Panc1 (cell line): ENCODE measurements at places on chromosomes 13 and 19.

DNA sequence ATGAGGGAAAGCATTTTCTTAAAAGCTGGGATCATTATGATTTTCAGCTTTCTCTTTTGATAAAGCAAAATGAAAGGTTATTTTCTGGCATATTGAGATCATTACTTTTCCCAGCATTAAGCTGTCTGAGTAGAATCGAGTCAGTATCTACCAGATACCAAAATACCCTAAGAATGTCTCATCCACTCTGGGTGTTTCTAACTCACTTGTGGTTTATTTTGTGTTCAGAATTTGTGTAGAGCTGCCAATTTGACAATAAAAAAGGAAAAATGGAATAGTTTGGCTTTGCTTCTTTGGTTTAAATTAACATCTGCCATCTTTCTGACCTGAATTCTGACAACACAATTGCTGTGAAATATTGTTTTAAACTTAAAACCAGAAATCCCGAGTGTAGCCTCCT, 438.7 kb upstream of the ARGLU1 start:
- H3K27ac ChIP-seq, result no peak overlapping the region

DNA sequence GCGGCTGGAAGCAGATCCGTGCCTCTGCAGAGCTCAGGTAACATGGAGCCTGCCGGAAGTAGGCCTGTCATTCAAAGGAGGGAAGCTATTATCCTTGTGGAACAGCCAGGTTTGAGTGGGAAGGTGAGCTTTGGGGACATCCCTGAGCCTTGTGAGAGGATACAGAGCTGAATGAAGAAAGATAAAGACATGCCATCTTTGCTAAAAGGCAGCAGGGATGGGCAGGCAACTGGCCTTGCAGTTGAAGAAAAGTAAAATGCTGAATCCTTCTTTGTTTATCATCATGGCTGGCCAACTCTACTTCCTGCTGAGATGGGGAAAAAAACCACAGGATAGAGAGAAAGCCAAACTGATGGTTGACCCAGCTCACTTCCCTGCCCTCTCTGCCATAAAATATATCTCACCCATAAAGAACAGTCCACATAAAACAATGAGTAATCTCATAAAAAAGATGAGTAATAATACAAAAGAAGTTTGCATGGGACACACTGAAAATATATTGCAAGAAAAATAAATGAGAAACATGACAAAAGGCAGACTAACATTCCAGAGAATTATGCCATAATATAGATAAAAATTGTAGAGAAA, 226.3 kb downstream of the DLEU7 start:
- H3K27me3 ChIP-seq, result no peaks in the 10 kb centered on the region
- no peaks in the 10 kb centered on the region for H3K36me3 ChIP-seq
- H3K4me1 ChIP-seq, result peaks cover 6% of the 10 kb centered on the region
- H3K4me3 ChIP-seq, result no peak overlapping the region
- H3K27ac ChIP-seq, result peak overlapping the region; percentile 77
- DNase-seq, result peak; percentile 56

GRCh38 chr13:100890645-100891044, 216.1 kb upstream of the TMTC4 start:
- H3K27me3 ChIP-seq, result no peaks in the 10 kb centered on the region
- H3K4me3 ChIP-seq, result no peak overlapping the region
- no peak overlapping the region for H3K27ac ChIP-seq
- no peaks in the 10 kb centered on the region for H3K36me3 ChIP-seq
- no peak for DNase-seq
- no peaks in the 10 kb centered on the region for H3K4me1 ChIP-seq

DNA sequence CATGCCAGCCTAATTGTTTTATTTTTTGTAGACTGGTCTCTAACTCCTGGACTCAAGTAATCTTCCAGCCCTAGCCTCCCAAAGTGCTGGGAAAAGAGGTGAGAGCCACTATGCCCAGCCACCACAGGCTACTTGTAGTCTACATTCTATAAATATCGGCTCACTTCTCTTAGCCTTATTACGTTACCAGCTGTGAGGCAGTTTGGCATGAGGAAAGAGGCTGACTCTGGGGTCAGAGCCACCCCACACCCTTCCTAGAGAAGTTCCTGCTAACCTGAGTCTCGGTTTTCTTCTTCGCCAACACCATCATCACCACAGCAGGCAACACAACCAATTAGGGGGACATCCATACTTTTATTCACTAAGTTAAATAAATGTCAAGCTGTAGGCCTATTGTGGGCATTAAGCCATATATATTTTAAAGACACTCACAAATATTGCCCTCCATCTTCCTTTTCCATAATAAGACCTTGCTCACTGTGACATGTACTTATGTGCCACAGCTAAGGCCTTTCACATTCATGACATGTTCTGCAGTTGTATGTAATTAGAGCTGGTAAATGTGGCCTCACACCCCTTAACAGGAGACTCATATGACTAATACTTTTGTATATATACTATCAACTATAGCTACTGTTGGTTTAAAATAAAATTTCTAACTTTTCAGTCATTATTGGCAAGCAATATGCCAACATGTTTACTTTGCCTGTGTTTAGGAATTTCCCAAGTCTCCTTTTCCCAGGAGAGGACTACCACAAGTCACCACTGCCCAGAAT, 5.7 kb downstream of the SLC25A30 start:
- H3K4me1 ChIP-seq, result no peaks in the 10 kb centered on the region; the same call in 1 of the 2 replicates
- H3K27ac ChIP-seq, result no peak overlapping the region
- no peak overlapping the region for H3K4me3 ChIP-seq
- no peaks in the 10 kb centered on the region for H3K27me3 ChIP-seq

- peak overlapping the region; percentile 68 for H3K27ac ChIP-seq
- H3K36me3 ChIP-seq, result no peaks in the 10 kb centered on the region
- no peak for DNase-seq
- H3K4me1 ChIP-seq, result peaks cover 21% of the 10 kb centered on the region
These were observed 40.8 kb upstream of the ISYNA1 start for GRCh38 chr19:18478545-18479311.

- H3K4me3 ChIP-seq, result no peak overlapping the region
- no peak overlapping the region for H3K27ac ChIP-seq
- no peaks in the 10 kb centered on the region for H3K27me3 ChIP-seq
- H3K4me1 ChIP-seq, result no peaks in the 10 kb centered on the region
These were observed 10.8 kb downstream of the GPR183 start for GRCh38 chr13:99296398-99296797.

DNA sequence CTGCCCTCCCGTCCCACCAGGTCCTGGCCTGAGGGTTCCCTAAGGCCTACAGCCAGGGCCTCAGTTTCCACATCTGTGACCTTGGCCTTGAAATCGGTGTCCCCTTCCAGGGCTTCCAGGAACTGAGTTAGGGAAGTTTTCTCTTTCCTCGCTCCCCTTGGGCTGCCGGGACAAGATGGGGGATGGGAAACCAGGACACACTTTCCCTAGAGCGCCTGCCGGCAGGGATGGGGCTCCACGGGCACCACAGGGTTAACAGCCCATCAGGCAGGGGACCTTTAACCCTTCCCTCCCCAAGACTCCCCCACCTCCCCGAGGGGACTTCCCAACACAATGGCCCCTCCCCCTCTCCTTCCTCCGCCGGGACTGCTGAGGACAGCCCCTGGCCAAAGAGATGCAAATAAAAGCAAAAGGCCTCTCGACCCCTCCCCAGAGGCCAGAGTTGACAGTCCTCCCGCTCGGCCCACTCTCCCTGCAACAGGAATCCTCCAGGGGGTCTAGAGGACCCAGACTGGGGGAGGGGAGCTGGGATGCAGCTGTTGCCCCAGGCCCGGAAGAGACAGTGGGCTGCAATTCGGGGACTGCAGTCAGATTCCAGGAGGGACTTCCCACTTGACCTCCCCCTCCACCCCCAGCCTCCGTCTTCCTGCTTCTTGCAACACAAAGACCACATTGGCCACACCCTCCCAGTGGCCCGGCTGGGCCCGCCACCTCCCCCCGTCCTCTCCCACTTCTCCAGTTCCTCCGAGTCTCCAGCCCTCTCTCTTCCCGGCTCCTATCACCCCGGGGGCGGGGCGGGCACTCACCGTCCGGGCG, 3.4 kb downstream of the BBC3 start:
- no peaks in the 10 kb centered on the region; the same call in 1 of the 2 replicates for H3K36me3 ChIP-seq
- H3K4me1 ChIP-seq, result peaks cover 20% of the 10 kb centered on the region
- no peak for DNase-seq
- H3K27me3 ChIP-seq, result no peaks in the 10 kb centered on the region

- no peak overlapping the region for H3K27ac ChIP-seq
- peaks cover 25% of the 10 kb centered on the region for H3K27me3 ChIP-seq
- H3K36me3 ChIP-seq, result no peaks in the 10 kb centered on the region
- H3K4me3 ChIP-seq, result no peak overlapping the region
These were observed 363 bp downstream of the CACNA1A start for GRCh38 chr19:13505761-13506470.

GRCh38 chr13:40189426-40189825, 477.0 kb downstream of the FOXO1 start:
- no peaks in the 10 kb centered on the region for H3K4me1 ChIP-seq
- H3K27me3 ChIP-seq, result no peaks in the 10 kb centered on the region

GRCh38 chr19:49645995-49646394, 4.0 kb downstream of the SCAF1 start:
- no peak for DNase-seq
- peaks cover 13% of the 10 kb centered on the region for H3K4me1 ChIP-seq
- no peak overlapping the region for H3K4me3 ChIP-seq

DNA sequence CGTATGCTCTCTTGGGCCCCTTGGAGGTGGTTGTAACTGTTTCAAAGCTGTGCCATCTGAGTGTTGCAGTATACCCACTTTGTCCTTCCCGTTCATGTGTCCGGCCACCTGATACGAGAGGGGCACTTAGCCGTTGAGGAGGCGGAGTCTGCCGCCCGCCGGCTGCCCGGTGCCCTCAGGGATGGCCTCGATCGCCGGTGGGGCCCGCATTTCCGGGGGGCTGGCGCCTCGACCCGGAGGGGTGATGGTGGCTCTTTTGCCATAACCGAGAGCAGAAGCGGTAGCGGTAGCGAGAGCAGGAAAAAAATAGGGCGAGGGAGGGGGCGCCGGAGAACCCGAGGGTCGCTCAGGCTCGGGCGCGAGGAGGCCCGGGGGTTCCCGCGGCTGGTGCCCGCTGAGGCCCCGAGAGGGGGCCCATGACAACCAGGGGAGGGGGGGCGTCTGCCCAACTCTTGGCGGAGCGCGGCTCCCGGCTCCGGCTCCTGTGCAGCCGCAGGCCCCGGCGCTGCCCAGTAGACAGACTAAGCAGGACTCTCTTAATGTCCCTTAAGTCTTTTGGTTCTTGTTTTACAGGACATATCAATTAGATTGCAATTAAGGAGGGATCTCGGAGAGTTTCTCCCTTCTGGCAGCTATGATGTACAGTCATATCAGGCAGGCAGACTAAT, 342.7 kb upstream of the SGCG start:
- no peak for DNase-seq
- H3K4me3 ChIP-seq, result peak overlapping the region; percentile 8
- no peaks in the 10 kb centered on the region for H3K36me3 ChIP-seq
- no peak overlapping the region for H3K27ac ChIP-seq
- H3K4me1 ChIP-seq, result no peaks in the 10 kb centered on the region

DNA sequence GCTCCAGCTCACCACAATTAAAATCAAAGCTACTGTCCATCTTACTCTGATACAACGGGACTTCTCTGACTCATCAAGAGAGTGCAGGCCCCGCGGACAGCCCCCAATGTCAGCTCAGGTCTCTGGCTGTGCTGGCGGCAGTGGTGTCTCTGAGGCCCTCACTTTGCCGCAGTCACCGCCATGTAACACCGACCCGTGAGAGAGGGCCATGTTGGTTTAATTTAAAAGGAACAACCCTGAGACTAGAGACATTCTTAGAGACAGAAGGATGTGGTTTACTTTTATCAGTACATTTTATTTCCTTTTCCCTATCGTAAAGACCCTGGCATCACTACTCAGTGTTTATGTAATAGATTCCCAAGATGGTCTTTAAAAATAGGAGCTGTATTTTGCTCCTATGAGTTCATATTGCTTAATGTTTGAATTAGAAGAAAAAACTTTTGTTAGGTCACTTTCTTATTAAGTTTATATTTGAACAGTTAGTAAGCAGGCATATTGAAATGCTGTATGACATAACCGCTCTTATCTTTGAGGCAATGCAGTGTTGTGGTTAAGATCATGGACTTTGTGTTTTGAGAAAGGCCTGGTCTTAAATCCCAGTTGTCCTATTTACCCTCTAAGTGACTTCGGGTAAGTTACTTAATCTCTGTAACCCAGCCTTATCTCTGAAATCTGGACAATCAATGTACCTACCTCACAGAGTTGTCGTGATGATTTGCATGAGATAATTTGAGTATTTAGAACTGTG, 23.4 kb downstream of the DGKH start:
- H3K4me3 ChIP-seq, result no peak overlapping the region
- H3K36me3 ChIP-seq, result no peaks in the 10 kb centered on the region; the same call in 1 of the 2 replicates
- no peak overlapping the region for H3K27ac ChIP-seq
- no peaks in the 10 kb centered on the region for H3K27me3 ChIP-seq

DNA sequence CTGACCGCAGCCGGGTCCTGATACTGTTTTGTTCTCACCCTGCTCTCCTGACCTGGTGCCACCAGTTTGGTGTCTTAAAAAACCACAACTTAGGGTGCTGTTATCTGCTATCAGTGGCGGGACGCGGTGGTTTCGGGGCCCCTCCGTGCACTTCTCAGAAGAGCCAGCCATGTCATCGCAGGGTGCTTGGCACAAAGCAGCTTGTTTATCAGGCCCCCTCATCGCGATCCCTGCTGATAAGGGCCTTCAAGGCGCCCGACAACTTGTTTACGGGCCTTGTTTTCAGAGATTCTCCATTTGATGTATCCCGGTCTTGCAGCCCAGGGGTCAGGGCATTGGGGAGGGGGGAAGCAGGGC, 58.1 kb upstream of the KLF2 start:
- H3K36me3 ChIP-seq, result no peaks in the 10 kb centered on the region
- no peaks in the 10 kb centered on the region for H3K4me1 ChIP-seq
- no peak for DNase-seq
- H3K4me3 ChIP-seq, result no peak overlapping the region

DNA sequence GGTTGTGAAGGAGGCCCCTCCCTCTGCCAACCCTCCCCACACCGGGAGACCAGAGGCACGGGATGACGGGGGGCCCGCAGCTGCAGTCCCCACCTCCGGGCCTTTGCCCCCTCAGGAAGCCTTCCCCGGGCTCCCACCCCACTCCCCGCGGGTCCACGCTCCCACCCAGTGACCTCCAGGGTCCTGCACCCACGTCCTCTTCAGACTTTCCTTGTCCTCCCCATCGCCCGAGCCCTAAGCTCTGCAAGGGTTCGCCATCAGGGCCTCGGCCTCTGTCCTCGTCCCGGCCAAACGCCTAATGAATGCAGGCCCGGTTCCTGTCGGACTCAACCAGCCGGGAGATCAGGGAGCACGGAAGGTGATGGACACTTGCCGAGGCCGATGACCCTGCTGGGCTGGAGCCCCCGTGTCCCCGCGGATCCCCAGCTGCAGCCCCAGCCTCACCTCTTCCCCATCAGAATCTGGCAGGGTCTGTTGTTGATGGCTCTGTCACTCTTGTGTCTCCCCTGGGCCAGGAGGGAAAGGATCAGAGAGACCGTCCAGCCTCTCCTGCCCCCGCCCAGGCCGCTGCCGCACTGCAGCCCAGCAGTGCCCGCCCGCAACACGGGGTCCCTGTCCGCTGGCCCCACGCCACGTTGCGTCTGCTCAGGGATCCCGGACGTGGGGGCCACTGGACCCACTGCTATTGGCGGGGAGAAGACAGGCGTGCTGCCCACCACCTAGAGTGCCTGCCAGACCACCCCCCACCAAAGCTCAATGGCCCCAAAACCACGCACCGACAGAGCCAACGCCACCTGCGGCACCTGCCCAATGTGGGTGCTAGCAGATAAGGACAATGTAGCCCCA, 5.7 kb downstream of the ATP8B3 start:
- no peaks in the 10 kb centered on the region for H3K27me3 ChIP-seq
- peaks cover 5% of the 10 kb centered on the region; the same call in 1 of the 2 replicates for H3K4me1 ChIP-seq
- no peak overlapping the region for H3K4me3 ChIP-seq
- no peak for DNase-seq
- no peaks in the 10 kb centered on the region for H3K36me3 ChIP-seq

GRCh38 chr13:111626371-111627305, 306.2 kb downstream of the TEX29 start:
- H3K36me3 ChIP-seq, result no peaks in the 10 kb centered on the region
- no peaks in the 10 kb centered on the region for H3K4me1 ChIP-seq
- no peak overlapping the region for H3K4me3 ChIP-seq
- no peak for DNase-seq
- no peaks in the 10 kb centered on the region; the same call in 1 of the 2 replicates for H3K27me3 ChIP-seq
- no peak overlapping the region for H3K27ac ChIP-seq
